Mesothelial cell of epicardium (in vitro differentiated cells): ENCODE measurements at places on chromosomes 1 and 21.
A peak's percentile ranks its signal among the peaks of the same experiment; 100 is the strongest.

- DNase-seq = no peak
These were observed 57.9 kb downstream of the EPRS1 start for GRCh38 chr1:219988387-219988786.

- no peak for DNase-seq
These were observed 85.5 kb downstream of the PLPPR5 start for GRCh38 chr1:98919211-98919610.

DNA sequence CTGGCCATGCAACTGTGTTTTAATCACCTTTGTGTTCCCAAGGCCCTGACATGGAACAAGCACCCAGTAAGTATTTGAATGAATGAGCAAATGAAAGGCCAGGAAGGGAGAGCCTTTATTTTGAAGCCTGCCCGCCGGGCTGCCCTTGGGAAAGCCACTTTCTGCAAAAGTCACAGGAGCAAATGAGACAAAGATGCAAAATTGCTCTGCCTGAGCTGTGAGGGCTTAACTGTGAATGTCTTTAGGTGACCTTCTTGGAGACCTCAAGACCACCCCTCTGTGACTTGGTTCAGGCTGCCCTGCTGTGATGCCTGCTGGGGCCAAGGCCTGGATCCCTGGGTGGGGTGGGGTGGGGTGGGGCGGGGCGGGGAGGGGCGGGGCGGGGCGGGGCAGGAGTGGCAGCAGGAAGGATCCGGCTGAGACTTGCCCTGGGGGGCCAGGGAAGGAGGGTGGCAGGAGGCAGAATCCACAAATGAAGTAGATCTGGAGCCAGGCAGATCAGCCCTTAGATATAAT lies 54.0 kb downstream of the RUNX3 start:
- DNase-seq = no peak

- no peak for DNase-seq
These were observed 4.2 kb downstream of the MRPL37 start for GRCh38 chr1:54204199-54204598.

DNA sequence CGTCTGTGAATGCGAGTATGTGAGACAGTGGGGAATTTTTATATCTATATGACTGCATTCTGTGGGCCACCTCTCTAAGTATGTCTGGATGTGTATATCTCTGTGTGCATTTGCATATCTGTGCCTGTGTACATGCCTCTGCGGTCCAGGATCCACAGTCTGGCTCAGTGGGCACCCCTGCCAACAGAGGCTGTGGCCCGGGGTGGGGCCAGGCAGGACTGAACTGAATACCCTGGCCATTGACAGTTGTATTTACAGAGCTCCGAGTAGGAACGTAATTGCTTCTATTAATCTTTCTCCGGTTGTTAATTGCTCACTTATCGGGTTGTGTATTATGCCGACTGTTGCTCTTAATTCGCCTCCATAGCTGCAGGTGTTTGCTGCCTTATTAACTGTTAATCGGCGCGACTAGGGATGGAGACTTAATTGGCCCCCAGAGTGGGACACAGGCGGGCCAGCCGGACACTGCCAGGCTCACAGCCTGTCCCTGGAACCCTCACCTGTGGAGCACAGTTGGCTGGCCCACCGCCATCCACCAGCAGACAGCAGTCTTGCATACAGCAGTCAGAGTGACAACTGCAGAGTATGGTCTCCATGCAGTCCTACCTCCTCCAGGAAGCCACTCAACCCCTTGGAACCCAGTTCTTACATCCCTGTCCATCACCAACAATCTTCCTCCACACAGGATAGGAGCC lies 22.4 kb upstream of the ADGRB2 start:
- no peak for DNase-seq

DNA sequence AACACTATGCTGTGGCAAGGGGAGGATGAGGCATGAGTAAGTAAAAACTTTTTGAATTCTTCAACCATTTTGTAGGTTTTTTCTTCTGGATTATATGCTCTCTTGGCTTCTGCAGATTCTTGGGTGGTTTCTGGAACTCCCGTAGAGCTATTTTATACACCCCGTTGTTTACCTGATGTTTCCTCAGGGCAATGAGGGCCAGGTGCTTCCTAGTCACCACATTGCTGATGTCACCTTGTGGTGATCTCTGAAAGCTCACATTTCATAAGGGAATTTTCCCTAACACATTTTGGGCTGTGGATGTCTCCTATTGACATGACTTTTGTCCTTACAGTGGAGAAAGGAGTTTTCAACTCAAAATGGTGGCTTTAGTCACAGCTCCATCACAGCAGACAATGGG lies 356.6 kb downstream of the PLA2G4A start:
- no peak for DNase-seq

GRCh38 chr1:213983493-213984386 lies 4.0 kb upstream of the PROX1 start:
- no peak for DNase-seq

DNA sequence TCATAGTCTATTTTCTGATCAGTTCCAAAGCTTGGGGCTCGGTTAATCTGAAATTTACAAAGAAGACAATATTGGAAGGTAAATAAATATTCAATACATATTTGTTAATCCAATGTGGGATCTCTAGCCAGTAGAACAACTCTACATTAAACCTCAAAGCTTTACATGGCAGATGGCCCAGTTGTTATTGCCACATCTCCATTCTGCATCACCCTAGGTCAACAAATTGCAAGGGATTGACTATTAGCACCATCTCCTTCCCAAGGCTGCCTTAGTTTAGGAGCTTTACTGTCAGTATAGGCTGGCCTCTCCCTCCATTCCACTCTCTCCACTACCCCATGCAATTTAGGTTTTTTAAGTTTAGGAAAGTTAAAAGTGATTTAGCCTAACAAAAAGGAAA lies 69.7 kb downstream of the TTLL7 start:
- DNase-seq = no peak

GRCh38 chr1:232207073-232207866 lies 422.7 kb downstream of the SIPA1L2 start:
- no peak for DNase-seq

- peak; percentile 47 for DNase-seq
These were observed 62.9 kb downstream of the TRABD2B start for GRCh38 chr1:47934243-47934805.

DNA sequence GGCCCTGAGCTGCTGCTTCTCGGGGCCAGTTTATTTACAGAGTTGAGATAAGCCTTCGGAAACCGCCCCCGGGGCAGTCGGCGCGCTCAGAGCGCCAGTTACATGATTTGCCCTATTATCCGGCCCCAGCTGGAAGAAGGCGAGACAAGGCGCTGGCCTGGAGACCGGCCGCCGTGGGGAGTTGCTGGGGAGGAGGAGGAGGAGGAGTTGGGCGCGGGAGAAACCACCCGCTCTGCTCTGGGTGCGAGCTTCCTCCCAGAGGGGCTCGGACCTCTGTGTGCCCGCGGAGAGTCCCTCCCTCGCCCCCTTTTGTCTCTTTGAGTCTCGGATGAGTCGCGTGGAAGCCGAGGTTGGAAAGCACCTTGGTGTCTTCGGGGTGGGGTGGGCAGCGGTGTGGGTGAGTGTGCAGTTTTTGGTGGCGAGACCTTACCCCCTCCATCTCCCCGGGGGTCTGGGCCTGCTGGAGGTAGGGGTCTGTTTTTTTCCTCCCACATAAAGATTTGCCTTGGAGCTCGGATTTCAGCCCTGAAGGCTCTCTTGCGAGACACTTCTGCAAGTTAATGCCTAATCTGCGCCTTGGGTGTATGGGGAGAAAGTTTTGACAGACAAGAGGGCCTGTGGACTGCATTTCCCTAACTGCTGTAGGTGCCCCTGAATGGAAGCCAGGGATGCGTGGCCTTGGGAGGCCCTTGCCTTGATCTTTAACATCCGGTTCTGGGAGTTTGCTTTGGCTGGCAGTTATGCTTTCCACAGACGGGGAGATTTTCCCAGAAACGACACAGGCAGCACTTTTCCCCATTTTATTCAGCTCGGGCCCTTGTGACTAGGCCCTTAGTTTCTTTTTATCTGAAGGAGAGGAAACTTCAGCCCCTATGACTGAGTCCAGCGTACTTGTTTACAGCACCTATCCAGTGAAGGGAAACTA lies 80.0 kb downstream of the NDUFS5 start:
- DNase-seq = peak; percentile 63

GRCh38 chr1:94281361-94282142 lies 44.2 kb upstream of the ARHGAP29 start:
- no peak for DNase-seq

- DNase-seq = no peak
These were observed 16.4 kb downstream of the COL9A2 start for GRCh38 chr1:40300651-40301050.

DNA sequence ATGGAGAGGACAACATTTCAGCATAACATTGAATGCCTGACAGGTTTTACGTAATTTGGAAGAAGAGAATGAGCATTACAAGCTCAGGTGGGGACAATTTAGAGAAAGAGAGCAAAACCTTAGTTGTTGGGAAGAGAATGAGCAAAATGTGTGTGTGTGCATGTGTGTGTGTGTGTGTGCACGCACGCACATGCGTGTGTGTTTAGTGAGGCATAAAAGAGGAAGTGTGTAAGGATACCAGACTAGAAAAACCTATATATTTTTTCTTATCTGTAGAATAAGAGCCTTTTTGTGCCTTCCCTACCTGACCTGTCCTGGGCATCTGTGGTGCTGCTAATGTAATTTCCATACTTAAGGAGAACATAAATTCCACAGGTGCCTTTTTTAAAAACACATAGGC lies 99.0 kb upstream of the PLXNA2 start:
- DNase-seq = no peak

GRCh38 chr1:228978484-228979324 lies 243.4 kb downstream of the RHOU start:
- no peak for DNase-seq

DNA sequence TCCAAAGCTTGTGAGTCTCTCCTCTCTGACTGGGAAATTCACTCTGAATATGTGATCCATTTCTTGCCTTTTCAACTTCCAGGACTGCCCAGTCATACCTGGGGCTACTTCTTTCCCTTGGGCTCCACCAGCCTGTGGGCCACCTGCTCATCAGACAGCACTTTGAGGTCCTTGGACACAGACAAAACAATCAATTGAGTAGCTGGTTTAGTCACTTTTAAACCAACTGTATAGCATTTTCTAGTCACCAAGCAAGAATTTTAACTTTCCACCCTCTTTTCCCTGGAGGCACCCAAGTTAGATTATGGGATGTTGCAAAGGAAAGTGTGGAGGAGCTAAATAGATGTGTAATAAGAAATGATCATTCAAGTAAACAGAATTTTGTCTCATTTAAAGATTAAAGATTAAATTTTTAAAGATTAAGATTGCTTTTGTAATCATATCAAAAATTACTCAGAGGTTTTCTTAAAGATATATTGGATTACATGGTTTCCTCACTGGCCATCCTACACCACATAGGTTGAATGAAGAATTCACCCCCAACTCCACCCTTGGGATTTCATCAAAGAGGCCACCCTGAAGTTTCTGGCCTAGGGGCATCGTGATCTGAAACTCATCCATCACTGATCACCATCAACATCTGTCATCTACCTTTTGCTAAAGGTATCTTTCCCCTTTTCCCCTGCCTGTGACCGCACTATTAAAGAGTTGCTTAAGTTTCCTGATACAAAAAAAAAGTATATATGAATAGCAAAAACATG lies 219.2 kb upstream of the NR5A2 start:
- DNase-seq = no peak

GRCh38 chr1:107570768-107571167 lies 394.2 kb downstream of the VAV3 start:
- no peak for DNase-seq

DNA sequence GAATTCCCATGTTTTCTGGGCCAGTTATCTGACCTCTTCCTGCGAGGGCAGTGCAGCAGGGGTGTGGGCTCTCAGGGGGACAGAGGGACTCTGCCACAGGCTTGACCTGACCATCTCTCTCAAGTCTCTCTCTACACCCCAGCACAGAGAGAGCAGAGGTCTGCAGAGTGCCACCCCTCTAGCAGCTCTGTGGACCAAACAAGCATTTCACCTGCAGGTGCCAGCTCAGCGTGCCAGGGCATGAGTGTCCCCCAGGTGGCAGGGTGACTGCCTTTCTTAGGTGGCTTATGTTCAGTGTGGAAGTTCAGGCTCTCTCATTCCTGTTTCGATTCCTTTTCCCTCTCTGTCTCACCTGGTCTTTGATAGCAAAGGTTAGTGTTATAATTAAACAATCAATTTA lies 191.3 kb downstream of the CACNA1E start:
- no peak for DNase-seq

DNA sequence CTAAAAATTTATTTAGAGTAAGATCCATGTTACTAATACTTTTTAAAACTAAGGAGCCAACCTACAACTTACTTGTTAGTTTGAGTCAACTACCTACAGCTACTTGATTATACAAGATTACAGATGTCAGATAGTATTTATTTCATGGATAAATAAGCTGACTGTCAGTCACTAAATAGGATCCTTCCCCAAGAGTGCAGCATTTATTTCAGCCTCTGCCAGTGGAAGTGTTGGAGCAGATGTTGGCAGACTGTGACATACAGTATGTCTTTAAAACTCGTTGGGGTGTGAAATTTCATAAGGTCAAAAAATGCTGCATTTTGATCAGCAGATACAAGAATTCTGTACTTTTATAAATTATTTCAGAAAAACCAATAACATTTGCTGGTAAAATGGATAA lies 156.2 kb downstream of the AKT3 start:
- no peak for DNase-seq

DNA sequence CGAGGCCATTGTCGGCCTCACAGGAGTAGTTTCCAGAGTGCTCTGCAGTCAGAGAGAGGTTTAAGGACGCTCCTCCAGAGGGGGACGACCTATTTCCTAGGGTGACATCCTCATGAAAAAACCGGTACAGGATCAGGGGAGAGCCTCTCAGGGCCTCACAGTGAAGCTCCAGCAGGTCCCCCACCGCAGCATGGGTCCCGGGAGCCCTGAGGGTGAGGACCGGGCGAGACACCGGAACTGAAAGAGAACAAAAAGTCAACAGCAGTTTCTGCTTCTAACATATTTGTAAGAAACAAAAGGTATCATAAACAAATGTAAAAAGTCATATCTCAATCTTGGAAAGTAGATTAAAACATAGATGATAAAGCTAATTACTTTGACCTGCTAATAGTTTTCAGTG lies 31.3 kb downstream of the FCRL5 start:
- DNase-seq = no peak

GRCh38 chr21:16517383-16517782 lies 787.6 kb downstream of the USP25 start:
- DNase-seq = no peak

DNA sequence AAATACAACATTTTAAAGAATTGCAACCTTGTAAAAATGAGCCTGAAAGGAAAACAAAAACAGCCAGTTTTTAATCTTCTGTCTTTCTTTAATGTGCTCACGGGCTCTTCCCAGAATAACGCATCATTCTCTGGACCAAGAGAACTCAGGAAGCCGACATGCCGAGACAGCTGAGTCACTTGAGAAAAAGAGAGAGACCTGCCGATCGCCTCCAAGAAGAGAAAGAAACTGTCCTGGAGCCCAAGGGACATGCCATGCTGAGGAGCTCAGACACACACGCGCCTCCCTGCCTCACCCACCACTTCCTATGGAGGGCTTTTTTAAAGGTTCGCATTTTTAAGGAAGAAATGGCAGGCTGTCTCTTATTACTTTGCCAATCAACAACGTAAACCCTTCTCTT lies 176.4 kb downstream of the ZNF281 start:
- no peak for DNase-seq

DNA sequence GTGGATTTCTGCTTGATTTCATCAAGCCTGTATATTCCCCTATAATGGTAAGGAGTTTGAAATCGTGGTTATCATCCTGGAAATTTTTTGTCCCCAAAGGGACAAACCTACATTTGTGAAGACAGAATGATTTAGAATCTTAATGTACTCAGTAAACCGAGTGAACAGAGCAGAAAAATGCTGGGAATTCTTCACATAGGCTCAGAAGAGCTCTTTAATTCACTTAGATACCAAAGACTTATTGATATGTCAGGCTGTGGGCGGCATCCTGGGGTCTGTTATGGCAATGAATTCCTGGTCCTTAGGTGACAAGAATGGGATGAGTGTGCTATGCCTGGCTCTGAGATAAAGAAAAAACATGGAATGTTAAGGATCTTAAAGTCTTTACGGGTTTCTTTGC lies 74.9 kb downstream of the ROR1 start:
- DNase-seq = no peak
